ENCODE measurements at places on chromosomes 5 and 9.

GRCh38 chr9:93954434-93955061 lies 607 bp downstream of the BARX1 start:
- peak; percentile 48 for DNase-seq

DNA sequence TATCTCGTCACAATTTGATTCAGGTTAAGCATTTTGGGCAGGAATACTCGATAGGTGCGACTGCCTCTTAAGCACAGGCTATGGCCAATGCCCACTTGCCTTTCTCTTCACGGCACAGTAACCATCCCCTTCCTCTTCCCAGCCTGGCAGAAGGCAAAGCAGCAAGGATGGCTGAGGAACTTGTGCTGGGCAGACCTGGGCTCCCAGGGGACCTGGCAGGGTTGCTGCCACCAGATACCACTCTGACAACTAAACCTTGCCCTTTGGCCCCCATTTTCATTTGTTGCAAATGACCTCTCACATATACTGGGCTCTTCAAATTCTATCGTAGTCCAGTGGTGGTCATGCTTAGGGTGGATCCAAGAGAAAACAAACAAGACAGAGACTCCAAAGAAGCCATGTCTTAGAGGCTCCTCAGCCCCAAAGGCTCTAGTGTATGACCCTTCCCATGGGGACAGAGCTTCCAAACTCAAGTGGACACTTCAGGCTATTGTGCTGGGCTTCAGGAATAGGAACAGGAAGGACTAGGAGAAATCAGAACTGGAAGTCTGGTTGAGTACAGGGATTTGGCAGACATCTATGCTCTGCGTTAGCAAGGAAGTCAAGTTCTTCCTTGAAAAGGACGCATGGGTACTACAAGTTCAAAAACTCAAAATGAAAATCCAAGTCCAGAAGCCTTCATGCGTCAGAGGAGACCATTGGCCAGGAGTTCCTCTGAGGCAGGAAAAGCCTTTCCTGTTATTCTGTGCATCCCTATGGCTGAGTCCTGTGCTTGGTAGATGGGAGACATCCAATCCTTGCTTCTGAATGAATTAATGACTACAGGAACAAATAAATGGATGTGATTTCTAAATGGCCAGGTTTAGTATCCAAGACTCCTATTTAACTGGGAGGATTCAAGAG lies 64.6 kb upstream of the PLPP1 start:
- DNase-seq, result no peak

DNA sequence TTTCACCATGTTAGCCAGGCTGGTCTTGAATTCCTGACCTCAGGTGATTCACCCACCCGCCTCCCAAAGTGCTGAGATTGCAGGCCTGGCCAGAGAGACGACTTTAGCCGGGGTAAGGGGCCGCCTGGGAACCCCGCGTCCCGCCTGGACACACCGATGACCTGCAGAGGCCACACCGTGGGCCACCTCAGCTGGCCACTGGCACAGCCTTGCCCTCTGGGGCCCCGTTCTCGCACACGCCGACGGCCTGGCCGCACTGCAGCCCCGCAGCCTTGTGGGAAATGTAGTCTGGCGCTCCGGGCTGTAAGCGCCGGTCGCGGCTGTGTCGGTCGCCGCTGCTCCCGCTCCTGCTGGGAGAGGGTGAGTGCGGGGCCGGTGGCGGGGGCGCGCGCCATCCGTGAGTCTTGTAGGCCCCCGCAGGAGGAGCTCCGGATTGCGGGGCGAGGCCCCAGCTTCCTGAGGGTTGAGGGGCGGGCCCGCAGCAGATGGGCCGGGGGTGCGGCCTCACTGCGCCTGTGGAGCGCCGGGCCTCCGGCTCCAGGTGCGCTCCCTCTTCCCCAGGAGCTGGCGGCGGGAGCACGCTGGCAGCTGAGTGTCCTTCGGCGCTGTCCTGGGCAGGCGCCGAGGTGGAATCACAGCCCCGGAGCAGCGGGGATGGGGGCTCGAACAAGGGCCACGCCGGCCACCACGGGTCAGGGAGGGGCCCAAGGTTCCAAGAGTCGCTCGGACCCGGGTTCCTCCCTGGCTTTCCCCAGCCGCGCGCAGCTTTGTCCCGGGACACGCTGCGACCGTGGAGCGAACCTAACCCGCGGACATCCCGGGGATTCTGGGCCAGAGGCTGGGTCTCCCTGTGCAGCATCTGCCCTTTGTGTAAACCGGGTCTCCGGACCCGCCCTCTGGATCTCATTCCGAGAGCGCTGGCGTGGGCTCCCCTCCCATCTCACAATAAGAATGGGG lies at the start of gene ZFP2:
Gene ZFP2, plus strand, starts transcription at position 299 of the 957 bp plus-strand sequence. CDS start 35,401 bp downstream, outside the sequence.
- peak; percentile 59 for DNase-seq

GRCh38 chr9:92426501-92427145 lies 2.4 kb upstream of the OMD start:
- DNase-seq, result no peak

GRCh38 chr9:22129133-22129532 lies 120.0 kb upstream of the CDKN2B start:
- no peak for DNase-seq

GRCh38 chr9:5419987-5420386 lies 17.7 kb downstream of the PLGRKT start:
- DNase-seq, result no peak

- no peak for DNase-seq
These were observed 456.8 kb upstream of the CDH6 start for GRCh38 chr5:30736669-30737068.

DNA sequence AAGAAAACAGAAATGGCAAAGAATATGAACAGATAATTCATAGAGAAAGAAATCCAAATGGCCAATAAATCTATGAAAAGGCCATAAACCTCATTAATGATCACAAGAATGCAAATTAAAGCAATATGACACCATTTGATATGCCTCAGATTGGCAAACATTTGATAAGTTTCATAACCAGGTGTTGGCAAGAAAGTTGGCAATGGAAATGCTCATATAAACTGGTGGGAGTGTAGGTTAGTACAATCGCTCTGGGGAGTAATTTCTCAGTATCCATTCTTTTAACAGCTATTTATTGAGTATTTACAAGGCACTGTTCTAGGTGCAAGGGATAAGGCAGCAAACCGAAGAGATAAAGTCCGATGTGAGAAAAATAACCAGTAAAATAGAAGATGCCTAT lies 154.5 kb downstream of the TTLL11 start:
- no peak for DNase-seq

Data from activated T-cell treated with anti-CD3 and anti-CD28 coated beads, Interleukin-2, amount 50 U/mL, for 48 hours (primary cell).